ENCODE measurements at places on chromosomes 4 and X.

- DNase-seq: no peak
Observed at GRCh38 chr4:67581208-67581857, 22.8 kb downstream of the STAP1 start.

DNA sequence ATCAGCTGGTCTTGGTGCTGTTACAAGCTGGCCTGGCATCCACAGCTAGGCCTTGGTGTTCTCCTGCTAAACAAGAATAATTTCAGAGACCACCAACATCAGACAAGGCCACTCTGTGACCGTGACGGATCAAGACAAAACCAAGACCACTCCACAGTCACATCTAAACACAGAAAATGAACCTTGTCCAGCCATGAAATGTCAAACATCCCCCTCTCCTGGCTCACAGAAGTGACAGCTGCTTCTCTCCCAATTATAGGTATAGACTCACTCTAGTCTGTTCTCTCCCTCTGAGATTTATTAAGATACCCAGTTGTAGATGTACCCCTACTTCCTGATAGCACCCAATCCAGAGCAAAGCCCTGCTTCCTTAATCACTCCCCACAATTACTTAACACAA, 40.4 kb downstream of the EFHC2 start:
- no peak for DNase-seq

GRCh38 chrX:2627272-2627867, 63.7 kb upstream of the CD99 start:
- peak; percentile 19 for DNase-seq

DNA sequence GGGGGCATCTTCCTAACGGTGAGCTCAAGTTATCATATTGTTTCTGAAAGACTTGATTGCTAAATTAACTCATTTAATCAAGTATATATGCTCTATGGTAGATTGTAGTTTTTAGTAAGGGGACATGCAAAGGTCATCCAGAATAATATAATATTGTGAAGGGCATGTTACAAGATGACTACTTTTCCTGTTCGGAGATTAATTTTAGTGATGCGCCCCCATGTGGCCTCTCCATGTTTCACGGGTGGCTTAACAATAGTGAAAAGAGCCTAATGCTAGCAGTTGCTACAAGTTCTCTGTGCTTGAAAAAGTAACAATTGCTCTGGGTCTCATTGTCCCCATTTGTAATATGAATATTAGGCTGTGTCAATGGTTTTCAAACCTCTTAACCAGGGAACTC, 12.2 kb downstream of the SMPX start:
- no peak for DNase-seq

- no peak for DNase-seq
Observed at GRCh38 chr4:123446865-123447474, 50.4 kb downstream of the SPRY1 start.

GRCh38 chr4:109131559-109131958, 170.9 kb downstream of the COL25A1 start:
- DNase-seq: no peak

- DNase-seq: no peak
Observed at GRCh38 chr4:39687014-39687413, 10.9 kb upstream of the UBE2K start.

DNA sequence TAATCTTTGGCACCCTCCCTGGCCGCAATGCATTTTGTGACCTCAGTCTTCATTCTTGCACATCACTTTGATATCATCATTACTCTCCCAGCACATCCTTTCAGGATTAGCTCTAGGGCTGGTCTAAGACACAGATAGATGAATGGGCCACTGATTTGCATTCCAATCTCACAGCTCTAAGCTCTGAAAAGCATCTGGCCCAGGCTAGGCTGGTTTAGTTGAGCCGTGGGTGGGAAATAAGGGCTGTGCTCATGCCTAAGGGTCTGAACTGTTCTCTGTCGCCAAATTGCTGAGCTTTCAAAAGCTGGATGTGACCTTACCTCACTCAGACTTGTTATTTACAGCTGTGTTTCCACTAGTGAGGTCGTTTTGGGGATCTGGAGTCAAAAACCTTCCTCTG, 30.0 kb upstream of the SLC9A7 start:
- DNase-seq: peak; percentile 80

- DNase-seq: peak; percentile 76
Observed at GRCh38 chr4:1899149-1900086, 28.2 kb downstream of the NSD2 start.

GRCh38 chrX:129488359-129488758, 34.9 kb downstream of the SMARCA1 start:
- DNase-seq: no peak

- DNase-seq: no peak
Observed at GRCh38 chrX:134715930-134716619, 57.8 kb upstream of the PLAC1 start.

DNA sequence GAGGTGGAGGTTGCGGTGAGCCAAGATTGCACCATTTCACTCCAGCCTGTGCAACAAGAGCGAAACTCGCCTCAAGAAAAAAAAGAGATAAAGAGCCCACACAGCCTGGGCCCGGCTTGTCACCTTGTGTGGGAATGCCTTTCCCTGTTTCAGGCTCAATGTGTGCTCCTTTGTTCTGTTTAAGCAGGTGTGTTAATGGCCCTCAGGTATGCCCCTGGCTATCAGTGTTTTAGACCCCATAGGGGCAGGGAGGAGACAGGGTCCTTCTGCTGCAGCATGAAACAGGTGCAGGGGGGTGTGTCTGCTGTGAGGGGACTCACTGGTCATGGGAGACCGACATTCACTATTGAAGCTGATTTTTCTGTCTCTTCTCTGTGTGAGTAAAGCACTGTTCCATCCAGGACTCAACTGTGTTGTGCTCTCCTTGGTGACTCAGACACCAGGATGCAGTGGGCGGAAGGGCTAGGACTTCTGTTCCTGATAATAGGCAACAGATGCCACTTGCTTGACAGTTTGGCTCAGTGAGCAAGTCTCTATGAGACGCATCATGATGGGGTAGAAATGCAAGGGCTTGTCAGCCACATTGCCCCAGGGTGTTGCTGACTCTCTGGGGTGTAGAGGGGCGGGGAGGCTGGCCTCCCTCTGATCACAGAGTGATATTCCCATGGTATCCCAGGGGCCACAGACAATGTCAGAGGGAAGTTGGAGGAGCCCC, 15.6 kb upstream of the LAP3 start:
- DNase-seq: peak; percentile 77

DNA sequence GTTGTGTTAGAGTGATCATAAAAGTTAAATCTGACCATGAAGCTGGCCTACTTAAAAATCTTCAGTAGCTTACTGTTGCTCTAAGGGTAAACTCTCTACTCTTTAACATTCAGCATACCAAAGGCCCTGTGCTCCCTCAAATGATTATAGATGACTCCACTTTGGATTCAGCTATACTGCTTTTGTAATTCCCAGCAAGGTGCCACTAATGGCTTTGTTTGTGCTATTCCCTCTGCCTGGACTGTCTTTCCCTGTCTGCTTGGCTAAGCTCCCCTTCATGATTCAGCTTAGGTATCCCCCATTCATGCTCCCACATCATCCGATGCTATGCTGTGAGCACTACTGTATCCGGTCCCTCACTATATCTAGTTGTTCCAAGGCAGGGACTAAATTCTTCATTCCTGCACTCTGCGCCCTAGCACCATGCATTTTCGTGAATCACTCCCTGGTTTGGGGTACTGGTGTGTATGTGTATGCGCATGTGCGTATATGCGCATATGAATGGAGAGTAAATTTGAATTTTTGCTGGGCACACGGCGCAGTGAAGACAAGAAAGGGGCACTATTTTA, 453 bp upstream of the PBDC1 start:
- DNase-seq: no peak

DNA sequence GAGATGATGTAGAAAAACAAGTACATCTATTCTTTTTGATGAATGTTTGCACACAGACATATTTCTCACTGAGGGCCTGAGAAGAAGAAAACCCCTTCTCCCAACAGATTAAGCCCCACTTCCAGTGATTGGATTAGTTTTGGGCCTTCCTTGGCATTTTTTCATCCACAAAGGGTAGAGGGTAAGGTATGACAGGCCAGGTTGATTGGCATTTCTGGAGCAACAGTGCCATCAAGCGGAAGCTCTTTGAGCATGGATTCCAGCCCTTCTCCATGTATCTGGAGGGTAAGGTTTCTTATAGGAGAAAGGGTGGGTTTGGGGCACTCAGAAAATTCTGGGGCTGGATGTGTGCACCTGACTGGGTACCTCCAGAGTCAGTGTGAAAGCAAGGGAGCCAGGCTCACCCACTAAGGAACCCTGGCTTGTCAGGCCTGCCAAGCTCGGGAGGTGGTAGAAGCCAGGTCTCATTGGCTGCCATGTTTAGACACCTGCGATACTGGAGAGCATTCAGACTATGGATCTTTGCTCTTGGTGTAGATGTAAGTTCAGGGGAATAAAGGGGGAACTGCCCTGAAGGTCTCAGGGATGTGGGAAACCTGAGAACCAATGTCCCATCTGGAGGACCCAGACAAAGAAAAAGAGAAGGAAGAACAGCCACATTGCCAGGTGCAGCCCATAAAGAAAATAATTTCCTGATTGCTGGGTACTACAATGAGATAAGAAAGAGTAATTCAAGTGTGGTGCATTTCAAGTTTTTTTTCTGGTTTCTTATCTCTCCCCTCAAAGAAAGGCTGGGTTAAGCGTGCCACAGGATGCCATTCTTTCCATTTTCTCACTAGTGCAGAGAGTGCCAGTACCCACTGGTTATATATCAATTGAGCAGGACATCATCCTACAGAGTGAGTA, 222.3 kb upstream of the AGTR2 start:
- no peak for DNase-seq

All from fibroblast of skin of abdomen (primary cell).